Lower leg skin (tissue), 4 donors: ENCODE measurements at places on chromosomes 5 and 9.

DNA sequence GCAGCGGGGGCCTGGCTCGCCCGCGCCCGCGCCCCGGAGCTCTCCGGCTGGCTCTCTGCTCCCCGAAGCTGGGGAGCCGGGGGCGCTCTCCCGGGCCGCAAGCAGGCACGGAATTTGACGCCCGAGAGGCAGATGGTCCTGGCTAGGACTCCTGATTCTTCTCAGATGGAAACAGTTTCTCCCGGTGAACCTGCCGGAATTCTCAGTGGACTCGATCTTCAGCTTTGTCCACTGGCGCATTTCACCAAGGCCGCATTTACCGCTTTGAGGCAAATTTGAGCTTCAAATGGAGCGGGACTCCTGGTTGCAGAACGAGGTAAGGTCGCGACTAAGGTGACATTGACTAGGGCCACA, 305.7 kb upstream of the KCNN2 start:
- DNase-seq = no peak

DNA sequence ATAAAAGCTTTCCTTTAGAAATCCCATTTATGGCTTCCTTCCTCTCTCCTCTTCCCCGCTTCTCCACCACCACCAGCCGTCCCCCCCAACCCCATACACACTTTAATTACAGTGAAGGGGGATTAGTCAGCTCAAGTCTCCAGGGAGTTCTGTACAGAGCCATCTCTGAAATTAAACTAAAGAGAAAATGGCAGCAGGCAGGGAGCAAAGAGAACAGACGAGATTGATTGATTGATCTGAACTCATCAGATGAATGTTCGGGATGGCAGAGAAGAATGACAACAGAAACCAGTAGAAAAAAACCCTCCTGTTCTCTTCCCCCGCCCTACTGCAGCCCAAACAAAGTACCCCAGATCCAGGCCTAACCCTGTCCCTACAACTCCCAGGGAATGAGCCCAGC, 241.7 kb upstream of the PANK3 start:
- DNase-seq = no peak

GRCh38 chr9:129320575-129321285, 142.7 kb upstream of the IER5L start:
- DNase-seq = peak; percentile 72

DNA sequence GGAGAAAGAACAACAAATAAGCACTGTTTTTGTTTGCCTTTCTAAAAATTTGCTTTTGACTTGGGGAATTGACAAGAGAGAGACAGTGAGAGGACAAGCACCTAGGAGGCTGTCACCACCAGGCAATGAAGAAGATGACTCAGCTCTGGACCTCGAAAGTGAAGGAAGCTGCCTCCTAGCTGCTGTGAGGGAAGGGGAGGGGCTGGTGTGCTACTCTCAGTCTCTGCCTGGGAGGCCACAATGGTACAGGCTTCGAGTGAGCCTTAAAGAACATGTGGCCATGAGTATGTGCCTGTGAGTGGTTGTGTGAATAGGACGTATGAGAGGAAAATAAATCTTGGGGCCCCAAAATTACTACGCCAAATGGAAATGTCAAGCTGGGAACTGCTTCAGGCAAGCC, 7.1 kb upstream of the PLK2 start:
- no peak for DNase-seq

- DNase-seq = no peak
Observed at GRCh38 chr9:38000332-38000731, 68.7 kb downstream of the SHB start.

DNA sequence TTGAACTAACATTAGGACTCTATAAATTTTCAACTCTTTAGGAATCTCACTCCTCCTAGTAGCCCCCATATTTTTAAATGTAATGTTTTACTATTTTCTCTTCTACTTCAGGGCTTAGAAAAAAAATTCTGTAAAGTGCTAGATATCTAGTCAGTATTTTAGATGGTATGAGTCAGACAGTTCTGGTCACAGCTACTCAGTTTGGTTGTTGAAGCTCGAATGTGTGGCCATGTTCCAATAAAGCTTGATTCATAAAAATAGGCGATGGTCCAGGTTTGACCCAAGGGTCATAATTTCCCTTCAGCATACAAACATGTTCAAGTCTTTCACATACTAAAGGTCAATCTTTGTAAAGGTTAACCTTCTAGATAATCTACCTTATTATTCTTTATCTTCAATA, 566.0 kb upstream of the CDH18 start:
- DNase-seq = no peak

DNA sequence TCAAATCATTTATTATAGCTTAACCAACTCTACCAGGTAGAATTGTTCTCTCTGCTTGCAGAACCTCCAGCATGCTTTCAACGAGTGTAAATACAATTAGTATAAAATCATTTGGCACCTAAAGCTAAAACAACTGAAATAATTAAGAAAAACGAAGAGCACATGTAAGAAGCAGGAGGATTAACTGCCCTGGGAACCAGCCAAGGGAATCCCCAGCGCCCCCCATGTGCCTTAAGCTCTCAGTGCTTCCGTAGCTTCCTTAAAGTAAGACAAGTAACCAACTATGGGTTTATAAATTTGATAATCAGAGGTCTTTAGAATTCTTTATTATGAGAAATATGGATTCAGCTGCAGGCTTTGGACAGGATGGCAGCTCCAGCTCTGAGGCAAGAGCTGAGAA, 402.4 kb downstream of the RAB3C start:
- no peak for DNase-seq

DNA sequence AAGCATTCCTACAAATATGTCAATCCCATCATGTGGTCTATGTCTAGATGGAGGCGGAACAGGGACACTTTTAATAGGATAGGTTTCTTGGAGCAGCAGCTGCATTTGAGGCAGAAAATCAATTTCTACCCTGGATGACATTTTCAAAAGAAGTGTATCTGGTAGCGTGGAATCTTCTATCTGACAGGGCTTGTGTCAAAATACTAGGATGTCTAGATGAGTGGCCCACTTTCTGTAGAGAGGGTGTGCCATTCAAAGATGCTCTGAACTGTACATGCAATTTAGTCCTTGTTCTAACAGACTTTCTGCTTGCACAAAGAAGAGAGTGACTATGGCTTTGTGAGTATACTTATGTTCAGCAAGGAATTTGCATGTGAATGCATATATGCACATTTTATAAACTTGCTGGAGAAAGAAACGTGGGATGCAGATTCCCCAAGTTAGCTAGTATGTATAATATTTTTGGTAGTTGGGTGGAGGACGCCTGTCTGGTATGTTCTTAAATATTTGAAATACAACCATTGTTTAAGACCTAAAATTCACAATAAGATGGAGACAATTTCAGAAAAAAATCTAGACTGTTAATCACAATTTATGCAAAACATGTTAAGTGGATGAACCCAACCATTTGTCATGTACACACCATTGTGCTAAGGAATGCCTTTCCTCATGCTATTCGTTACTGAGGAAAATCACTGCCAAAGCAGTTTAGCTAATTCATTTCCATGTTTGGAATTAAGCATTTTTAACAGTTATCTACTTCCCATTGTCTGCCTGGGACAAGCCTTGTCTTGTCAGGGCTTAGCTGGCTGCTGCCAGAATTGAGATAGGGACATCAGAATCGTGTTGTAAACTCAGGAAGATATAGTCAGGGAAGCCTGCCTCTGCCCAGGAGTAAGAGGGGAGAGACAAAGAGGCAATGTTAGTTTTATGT, 129.1 kb upstream of the MEF2C start:
- DNase-seq = no peak

- no peak for DNase-seq
Observed at GRCh38 chr5:122906768-122907167, 61.4 kb downstream of the SNX24 start.

GRCh38 chr9:78821126-78821822, 524.3 kb downstream of the PSAT1 start:
- DNase-seq = no peak

DNA sequence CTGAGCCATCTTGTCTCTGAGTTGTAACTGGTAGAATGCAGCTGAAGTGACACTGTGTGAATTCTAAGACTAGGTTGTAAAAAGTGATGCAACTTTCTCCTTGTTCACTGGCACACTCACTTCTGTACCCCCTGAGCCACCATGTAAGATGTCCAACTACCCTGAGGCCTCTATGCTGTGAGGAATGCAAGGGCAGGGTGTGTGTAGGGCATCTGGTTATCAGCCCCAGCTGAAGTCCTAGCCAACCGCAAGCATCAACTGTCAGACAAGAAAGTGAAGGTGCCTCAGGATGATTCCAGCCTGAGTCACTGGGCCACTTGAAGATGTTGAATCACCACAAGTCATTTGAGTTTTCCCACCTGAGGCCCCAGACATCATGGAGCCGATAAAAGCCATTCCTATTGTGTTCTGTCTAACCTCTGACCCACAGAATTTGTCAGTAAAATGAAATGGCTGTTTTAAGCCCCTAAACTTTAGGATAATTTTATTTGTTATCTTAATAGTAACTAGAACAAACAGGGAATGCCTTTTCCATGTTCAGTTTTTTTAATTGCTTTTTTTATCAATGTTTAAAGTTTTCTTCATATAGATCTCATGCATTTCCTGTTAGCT, 18.7 kb upstream of the RHOBTB3 start:
- no peak for DNase-seq

DNA sequence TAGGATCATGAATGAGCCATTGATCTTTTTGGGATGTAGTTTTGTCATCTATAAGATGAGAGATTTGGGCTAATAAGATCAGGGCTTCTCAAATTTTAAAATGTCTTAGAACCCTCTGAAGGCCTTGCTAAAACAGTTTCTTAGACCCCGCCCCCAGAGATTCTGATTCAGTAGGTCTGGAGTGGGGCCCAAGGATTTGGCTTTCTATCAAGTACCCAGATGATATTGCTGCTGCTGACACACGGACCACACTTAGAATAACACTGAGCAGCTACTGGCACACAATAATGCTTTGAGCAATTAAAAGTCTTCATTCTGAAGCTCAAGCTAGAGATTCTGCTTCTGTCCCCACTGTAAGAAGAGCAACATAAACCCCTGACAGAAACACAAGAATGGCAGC, 216.7 kb downstream of the SMARCA2 start:
- no peak for DNase-seq

DNA sequence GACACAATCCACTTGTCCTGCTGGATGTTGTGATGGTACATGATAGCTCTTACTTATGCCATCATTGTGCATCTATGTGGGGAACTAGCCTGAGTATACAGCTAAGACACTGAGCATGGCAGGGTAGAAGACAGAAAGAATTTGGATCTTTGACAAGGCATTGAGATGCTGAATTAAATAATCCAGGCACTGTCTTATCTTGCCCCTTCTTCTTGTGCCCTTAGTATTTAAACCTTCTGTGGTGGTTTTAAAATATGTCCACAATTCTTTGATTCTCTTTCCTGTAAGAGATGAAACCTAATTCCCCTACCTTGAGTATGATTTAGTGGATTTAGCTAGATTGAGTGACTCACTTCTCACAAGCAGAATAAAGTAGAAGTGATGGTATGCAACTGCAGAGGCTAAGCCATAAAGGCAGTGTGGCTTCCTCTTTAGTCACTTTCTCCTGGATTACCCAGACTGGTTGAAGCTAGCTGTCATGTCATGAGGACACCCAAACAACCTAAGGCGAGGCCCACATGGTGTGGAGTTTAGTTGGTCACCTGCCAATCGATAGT, 174.0 kb upstream of the NREP start:
- DNase-seq = no peak

DNA sequence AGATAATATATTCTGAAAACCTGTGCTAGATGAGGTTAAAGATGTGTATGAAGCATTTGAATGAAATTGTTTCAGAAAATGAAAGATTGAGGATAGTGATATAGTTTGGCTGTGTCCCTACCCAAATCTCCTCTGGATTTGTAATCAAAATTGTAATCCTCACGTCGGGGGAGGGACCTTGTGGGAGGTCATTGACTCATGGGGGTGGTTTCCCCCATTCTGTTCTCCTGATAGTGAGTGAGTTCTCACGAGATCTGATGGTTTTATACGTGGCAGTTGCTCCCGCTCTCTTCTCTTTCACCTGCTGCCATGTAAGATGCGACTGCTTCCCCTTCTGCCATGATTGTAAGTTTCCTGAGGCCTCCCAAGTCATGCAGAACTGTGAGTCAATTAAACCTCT, 2.0 kb upstream of the TEX48 start:
- DNase-seq = no peak

DNA sequence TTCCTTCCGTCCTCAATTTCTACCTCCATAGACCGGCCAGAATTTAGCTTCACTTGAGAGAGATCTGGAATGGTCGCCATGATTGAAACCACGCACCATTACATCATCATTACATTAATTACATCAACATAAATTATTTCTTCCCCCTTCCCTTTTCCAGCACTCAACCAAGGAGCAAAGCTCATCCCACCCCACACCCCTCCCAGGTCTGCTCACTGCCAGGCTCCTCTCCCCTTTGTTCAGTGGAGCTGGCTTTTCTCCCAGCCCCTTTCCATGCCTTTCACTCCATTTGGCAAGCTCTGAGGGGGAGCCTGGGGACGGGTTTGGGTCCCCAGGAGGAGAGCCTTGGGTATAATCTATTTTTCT, 8.4 kb downstream of the RACK1 start:
- no peak for DNase-seq

DNA sequence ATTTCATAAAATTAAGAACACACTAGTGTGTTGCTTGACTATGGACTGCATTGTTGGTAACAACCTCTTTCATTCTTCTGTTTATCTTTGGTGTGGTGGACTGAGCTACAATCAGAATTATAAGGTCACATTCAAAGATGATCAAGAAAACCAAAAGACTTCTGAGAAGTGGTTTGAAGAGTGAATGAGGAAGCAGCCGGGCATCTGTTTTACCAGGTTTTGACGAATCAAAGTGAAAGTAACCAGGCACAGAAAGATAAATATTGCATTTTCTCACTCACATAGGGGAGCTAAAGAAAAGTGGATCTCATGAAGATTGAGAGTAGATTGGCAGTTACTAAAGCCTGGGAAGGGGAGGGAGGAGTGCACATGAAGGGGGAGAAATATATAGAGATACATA, 589.1 kb downstream of the ZNF608 start:
- no peak for DNase-seq

GRCh38 chr9:78543353-78543752, 246.4 kb downstream of the PSAT1 start:
- DNase-seq = no peak

DNA sequence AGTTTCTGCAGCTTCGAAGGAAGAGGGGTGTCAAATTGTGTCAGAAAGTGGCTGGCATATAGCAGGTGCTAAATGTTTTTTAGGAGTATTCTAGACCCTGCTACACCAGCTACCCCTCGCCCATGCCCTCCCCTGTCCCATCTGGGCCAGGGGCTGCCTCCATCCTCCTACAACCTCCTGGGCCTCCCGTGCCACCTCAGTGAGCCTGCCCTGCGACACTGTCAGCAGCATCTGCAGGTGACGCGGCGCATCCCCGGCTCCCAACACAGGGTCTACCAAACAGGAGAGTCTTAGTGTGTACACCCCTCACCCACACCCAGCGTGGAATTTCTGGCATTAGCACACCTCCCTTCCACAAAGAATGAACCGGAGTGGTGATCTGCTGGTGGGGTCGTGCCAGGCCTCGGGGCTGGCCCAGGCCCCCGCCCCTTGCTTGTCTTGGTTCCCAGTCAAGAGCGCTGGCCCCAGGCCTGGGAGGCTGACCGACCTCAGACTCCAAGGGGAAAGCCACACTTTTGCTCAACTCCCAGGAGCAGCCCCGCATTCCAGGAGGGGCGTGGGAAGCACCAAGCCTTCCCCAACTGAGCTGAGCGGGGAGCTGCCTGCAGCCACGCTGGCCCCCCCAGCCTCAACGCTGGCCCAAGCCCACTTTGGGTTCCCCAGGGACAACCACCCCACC, 55.2 kb downstream of the NEURL1B start:
- no peak for DNase-seq

GRCh38 chr9:125558453-125559092, 148.4 kb downstream of the MAPKAP1 start:
- DNase-seq = peak; percentile 51

GRCh38 chr5:164422400-164422799, 917.0 kb downstream of the MAT2B start:
- no peak for DNase-seq

- no peak for DNase-seq
Observed at GRCh38 chr5:44048276-44048984, 340.8 kb downstream of the FGF10 start.
